Immature natural killer cell (primary cell): ENCODE measurements at places on chromosomes 11 and 22. TPM values are rescaled to one million over a fixed set of nuclear protein-coding genes. Genes with fewer than 3 reads are reported as not detected.

DNA sequence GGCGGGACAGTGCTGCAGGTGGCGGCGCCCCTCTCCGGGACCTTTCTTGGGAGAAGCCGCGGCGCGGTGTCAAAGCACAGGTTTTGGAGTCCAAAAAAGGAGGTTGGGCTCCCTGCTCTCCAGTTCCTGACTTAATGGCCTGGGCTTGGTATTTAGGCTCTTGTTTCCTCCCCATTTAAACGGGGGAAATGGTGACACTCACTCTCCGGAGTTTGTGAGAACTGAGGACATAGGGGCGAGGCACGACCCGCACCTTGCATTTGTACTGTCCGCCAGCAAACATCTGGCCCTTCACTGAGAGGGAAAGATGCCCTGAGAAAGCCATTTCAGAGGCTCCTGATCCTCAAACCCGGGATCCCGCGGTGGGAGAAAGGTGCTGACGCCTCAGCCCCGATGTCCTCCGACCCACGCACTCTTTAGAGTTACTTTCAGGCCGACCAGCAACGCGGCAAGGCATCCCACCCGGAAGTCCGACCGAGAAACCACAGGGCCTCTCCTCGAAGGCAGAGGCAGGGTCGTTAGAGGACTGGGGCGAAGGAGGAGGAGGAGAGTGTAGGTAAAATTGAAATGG lies 2.9 kb upstream of the WDR74 start:
- H3K36me3 ChIP-seq, result peaks cover 3% of the 10 kb centered on the region
- no peak overlapping the region for H3K27ac ChIP-seq
- H3K27me3 ChIP-seq, result peaks cover 5% of the 10 kb centered on the region
- H3K4me3 ChIP-seq, result no peak overlapping the region
- peaks cover 21% of the 10 kb centered on the region for H3K4me1 ChIP-seq

DNA sequence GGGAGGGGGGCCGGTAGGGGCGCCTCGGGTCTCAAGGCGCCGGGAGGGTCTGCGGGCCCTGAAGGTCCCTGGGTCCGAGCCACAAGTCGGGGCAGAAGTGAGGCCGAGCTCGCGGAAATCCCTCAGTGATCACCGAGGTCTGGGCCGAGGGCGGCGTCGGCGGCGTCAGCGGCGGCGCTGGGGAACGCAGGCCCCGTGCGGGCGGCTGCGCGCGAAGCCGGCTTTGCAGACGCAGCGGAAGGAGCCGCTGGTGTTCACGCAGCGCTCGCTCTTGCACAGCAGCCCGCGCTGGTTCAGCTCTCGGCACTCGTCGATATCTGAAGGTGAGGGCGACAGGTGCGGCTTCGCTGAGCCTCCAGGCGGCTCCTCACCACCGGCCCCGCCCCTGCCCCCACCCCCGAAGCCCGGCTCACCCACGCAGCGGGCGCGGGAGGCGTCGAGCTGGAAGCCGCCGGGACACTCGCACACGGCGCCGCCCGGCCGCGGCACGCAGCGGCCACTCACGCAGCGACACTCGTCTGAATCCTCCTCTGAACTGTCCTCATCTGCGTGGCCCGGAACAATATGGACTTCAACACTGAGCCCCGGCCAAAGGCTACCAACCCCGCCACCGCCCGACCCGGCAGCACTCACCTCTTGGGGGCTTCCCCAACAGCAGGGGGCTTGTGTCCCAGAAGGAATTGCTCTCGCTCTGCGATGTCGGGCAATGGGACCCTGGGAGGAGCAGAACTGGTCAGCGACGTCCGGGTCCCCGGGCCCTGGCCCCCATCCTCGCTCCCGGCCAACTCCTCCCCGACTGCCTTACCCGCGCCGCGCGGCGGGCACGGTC lies 14.2 kb downstream of the SCYL1 start:
- H3K36me3 ChIP-seq, result no peaks in the 10 kb centered on the region
- H3K4me1 ChIP-seq, result peaks cover 15% of the 10 kb centered on the region
- DNase-seq, result no peak
- no peak overlapping the region for H3K4me3 ChIP-seq
- H3K27ac ChIP-seq, result no peak overlapping the region

F2 gene
- polyA plus RNA-seq, result not detected

MEN1 gene
- 36.1 TPM for polyA plus RNA-seq

DNA sequence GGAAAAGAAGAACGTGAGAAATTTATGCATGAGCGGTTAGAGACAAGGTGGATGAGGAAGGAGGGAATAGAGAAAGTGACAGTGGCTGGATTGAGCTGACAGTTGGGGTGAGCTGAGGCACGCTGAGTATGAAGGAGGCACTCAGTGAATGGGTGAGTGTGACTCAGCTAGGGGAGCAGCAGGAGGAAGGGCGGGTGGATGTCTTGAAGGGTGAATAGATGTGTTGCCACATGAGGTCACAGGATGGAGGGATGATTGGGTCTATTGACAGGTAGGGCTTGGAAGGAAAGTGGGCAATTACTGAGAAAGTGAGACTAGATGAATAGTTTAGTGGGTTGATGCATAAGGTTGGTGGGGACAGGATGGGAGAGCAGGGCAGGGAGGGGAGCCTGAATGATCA lies 8.0 kb downstream of the IFITM10 start:
- H3K36me3 ChIP-seq, result peaks cover 5% of the 10 kb centered on the region
- no peak for DNase-seq
- peaks cover 10% of the 10 kb centered on the region for H3K27me3 ChIP-seq
- H3K27ac ChIP-seq, result no peak overlapping the region
- no peak overlapping the region for H3K4me3 ChIP-seq

HTR3B gene
- polyA plus RNA-seq, result not detected

GRCh38 chr22:36160499-36160942 lies at the start of gene APOL3:
Gene APOL3 (minus strand): TSS chr22:36160755. CDS start chr22:36149055, 11,700 bp downstream.
- peaks cover 9% of the 10 kb centered on the region for H3K27me3 ChIP-seq
- no peaks in the 10 kb centered on the region for H3K36me3 ChIP-seq
- DNase-seq, result peak; percentile 61
- peak within 1 kb of the TSS; percentile 94 for H3K4me3 ChIP-seq
- peak within 1 kb of the TSS; percentile 92 for H3K27ac ChIP-seq

- DNase-seq, result no peak
- peaks cover 4% of the 10 kb centered on the region for H3K27me3 ChIP-seq
- H3K27ac ChIP-seq, result no peak overlapping the region
- H3K36me3 ChIP-seq, result no peaks in the 10 kb centered on the region
- H3K4me1 ChIP-seq, result peaks cover 11% of the 10 kb centered on the region
These were observed 9.4 kb upstream of the DERL3 start for GRCh38 chr22:23847991-23848864.

GRCh38 chr22:46900549-46900948 lies 138.1 kb downstream of the TBC1D22A start:
- no peaks in the 10 kb centered on the region for H3K27me3 ChIP-seq
- H3K36me3 ChIP-seq, result peaks cover 15% of the 10 kb centered on the region
- H3K27ac ChIP-seq, result peak overlapping the region; percentile 19
- H3K4me3 ChIP-seq, result no peak overlapping the region
- peaks cover 46% of the 10 kb centered on the region for H3K4me1 ChIP-seq
- DNase-seq, result no peak
